Stimulated activated CD4-positive, alpha-beta T cell treated with anti-CD3 and anti-CD28 coated beads, Interleukin-4, amount 100 ng/mL, for 24 hours (primary cell): ENCODE measurements at places on chromosomes 12 and 14.
A peak's percentile ranks its signal among the peaks of the same experiment; 100 is the strongest.

DNA sequence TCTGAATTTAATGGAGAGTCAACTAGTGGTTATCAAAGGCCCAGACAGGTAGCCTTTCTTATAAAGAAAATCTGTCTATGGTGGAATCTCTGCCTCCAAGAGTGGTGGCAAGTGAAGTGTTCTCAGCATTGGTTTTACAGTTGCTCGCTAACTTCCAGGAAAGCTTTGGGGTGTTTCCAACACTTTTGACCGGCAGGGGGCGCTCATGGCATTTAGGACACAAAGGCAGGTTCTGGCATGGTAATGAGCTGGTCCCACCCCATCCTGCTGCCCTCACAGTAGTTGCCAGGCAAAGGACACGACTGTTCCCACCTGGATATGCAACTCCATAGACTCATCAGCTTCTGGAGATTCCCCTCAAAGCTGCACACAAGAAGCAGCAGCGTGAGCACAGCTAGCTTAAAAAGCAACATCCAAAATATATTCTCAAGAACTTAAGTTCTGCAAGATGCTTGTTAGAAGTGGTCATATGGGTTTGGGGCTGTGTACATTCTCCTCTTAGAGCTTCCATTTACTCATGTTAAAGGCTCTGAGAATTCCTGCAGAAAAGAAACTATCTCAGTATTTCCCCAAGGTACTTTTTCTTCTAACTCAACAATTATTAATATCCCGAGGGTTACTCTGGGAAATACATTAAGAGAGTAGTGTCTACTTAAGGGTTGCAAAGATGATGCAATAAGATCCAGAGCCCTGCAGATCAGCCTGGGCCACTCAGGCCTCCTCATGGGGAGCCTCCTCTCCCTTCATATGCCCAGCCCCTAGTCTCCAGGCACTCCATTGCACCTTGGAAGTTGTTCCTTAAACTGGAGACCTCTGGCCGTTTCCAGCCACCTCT lies 14.8 kb downstream of the PROX2 start:
- peak; percentile 94 for DNase-seq

DNA sequence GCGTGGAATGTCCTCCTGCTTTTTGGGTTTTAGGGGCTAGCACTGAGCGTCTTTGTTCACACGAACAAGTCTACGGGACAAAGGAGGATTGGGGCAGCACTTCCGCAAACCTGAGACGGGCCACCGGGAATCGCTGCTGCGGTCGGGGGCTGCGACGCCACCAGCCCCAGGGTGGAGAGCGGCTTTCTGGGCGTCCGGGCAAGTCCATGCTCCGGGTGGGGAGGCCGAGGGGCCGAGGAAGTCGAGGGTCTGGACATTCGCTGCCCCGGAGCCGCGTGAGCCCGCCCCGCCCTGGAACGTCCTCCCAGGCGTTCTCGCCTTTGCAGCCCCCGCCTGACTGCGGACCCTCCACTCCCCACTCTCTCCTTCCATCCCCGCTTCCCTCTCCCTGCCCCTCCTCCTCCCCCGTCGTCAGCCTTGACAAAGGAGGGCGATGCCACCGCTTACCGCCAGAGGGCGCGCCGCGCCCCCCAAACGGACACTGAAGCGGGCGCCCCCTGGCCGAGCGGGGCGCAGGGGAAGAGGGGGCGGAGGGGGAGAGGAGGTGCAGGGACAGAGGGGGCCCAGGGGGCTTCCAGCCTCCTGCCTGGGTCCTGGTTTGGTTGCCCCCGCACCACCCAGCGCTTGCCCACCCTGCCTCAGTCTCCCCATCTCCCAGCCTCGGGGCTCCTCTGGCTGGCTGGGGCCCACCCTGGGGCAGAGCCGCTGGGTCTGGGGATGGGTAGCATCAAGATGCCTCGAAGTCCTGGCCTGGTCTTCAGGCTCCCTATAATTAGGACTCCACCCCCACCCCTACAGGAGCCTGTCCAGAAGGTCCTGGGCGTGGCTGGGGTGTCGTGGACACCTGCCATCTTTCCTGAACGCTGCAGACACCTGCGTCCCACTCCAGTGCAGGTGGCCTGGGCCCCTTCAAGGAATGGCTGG lies 39.1 kb upstream of the INF2 start:
- peak; percentile 72 for DNase-seq

GRCh38 chr12:59185295-59185694 lies 265.0 kb upstream of the LRIG3 start:
- DNase-seq, result no peak

GRCh38 chr14:95482627-95483308 lies 33.7 kb downstream of the SYNE3 start:
- DNase-seq, result no peak

DNA sequence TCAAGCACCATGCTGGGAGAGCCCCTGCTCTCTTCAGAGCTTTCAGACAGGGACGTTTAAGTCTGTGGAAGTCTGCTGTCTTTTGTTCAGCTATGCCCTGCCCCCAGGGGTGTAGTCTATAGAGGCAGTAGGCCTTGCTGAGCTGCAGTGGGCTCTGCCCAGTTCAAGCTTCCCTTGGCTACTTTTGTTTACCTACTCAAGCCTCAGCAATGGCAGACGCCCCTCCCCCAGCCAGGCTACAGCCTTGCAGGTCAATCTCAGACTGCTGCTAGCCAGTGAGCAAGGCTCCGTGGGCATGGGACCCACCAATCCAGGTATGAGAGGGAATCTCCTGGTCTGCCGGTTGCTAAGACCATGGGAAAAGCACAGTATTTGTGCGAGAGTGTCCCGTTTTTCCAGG lies 37.4 kb upstream of the C12orf71 start:
- no peak for DNase-seq

DNA sequence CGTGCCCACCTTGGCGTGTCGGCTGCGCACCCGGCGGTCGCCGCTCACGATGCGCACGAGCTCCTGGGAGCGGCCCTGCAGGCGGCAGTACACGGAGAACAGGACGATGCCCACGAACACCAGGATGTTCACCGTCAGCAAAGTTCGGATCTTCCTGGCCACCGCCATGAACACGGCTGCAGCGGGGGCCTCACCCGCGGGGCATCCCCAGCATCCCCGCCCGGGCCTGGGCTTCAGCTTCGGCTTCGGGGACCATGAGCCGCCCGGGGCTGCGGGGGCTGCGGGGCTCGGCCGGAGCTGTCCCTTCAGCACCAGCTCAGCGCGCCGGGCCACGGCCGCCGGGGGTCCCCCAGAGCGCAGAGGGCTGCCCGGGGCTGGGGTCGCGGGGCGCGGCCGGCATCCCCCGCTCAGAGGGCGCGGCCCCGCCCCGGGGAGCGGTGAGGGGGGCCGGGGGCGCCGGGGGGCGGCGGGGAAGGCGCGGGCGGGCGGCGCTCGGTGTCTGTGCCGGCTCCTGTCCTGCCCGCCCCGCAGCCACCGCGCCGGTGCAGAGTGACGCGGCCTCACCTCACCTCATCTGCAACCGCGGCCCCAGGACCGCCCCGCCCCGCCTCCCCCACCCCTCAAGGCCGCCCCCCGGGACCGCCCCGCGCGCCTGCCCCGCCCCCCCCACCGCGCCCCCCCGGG lies at the start of gene GALNT9:
Gene GALNT9, minus strand, starts transcription at position 554 of the 684 bp plus-strand sequence. Its CDS starts 386 bp downstream, at position 168.
- DNase-seq, result no peak
